GM12892 (cell line): ENCODE measurements at places on chromosomes 2 and 18.

DNA sequence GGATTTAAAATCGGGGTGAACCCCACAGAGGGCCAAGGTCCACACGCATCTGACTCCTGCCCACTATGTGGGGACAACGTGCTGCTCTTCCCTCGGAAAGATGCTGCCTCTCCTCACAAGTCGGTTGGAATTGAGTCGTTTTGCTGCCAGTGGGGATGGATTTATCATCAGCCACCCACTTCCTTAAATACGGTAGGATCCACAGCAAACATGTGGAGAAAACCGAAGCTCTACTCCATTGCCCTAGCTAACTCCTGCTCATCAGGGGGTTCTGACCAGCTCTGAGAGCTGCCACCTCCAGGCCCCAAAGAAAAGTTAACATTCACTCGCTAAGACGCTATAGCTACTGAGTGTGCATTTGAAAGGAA lies 80.9 kb downstream of the CHRNA1 start:
- DNase-seq, result no peak

- DNase-seq, result no peak
Measured at GRCh38 chr2:153222231-153223165, 256.1 kb downstream of the RPRM start.

DNA sequence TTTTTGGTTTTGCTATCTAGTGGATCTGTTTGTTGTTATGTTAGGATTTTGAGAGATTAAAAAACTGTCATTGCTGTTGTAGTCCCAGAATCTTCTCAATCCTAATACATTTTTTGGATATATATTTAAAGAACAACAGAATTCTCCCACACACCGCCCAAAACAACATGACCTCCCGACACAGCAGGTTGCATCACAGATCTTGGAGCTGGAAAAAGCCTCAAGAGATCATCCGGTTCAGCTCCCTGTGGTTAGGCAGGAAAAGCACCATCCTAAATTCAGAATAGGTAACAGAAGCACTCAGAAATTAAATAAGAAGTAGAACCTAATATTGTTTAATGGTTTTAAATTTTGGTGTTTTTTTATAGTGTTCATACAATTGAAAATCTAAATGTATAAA lies 251.4 kb upstream of the STON1 start:
- no peak for DNase-seq

- peak; percentile 50 for DNase-seq
Measured at GRCh38 chr2:17813742-17814473, 2.4 kb upstream of the MSGN1 start.

- DNase-seq, result no peak
Measured at GRCh38 chr18:68267583-68267982, 447.3 kb downstream of the TMX3 start.

DNA sequence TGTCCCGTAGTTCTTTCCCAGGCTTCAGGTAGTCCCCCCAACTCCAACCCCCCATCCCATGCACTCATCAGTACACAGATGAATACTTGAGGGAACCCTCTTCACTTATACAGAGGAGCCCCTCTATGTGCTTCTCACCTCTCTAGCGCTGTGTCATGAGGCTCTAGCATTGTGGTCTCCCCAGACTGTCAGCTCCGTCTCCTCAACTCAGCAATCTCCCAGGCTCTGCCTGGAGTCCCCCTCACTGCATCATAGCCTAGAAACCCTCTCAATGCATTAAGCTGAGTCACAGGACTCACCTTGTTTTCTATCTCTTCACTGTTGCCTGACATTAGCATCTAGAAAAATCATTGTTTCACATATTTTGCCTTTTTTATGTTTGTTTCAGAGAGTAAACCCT lies 20.2 kb upstream of the PRKCE start:
- no peak for DNase-seq

- no peak for DNase-seq
Measured at GRCh38 chr2:22273853-22274252, 1111.1 kb upstream of the KLHL29 start.

DNA sequence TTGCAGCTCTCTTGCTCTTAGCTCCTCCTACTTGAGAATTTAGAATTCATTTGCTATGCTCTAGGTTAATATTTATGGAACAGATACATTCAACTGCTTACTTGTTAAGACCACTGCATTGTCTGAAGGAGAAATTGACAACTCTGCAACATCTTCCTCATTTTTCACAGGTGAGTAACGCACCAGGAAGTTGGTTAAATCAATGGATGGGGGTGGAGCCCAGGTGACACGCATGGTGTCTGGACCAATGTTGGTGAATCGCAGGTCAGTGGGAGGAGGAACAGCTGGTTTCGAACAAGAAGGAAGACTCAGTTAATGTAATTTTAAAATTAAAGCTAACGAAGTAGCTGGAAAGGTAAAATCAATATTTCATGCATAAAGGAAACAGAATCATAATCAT lies 44.3 kb downstream of the FN1 start:
- no peak for DNase-seq

GRCh38 chr2:195721042-195721441 lies 64.0 kb downstream of the SLC39A10 start:
- no peak for DNase-seq

DNA sequence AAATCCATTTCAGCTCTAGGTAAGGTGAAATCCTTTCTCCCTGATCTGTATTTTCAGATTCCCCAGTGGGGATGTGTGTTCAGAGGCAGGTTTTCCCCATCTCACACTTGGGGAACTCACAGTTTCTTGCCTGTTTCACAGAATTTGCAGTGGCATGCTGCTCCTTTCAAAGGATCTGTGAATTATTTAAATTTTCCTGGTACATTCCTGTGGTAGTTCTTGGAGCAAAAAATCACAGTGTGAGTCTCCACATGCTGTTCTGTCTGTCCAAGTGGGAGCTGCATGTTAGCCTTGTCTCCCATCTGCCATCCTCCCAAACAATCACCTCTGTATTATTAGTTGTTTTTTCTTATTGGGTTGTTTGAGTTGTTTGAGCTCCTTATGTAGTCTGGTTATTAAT lies 372.9 kb downstream of the ARL6IP6 start:
- DNase-seq, result no peak

DNA sequence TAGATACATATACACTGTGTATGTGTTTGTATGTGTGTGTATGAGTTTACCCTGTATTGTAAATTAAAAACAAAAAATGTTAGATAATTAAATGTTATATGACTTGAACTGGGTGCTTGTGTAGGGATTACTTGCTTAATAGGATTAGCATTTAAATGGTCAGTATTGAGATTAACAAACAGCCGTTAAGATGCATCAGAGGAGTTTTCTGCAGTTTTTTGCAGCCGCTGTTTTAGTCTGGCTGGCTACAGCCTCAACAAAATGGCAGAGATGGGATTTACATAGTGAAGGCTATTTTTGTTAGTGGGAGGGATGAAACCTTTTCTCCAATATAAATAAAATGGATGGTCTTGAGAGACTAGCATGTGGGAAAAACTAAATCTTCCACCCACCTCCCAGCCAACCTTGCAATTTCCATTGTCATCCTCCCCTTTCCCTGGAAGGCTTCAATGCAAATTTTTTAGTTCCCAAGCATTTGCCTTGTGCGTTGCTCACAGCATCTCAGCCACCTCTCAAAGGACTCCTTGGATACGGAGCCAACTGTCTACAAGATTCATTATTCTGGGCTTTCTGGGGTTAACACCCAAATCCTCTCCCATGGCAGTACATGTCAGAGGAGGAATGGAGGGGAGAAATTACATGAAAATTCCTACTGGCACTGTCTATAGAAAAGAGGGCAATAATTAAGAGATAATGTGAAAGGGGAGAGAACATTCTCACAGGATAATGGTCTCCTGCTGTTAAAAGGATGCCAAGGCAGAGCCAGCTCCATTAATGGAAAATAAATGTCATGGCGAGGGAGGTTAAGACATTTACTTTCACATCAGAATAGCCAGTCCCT lies 351.9 kb downstream of the CDH2 start:
- DNase-seq, result no peak

GRCh38 chr2:72669121-72669520 lies 156.7 kb downstream of the EXOC6B start:
- no peak for DNase-seq

DNA sequence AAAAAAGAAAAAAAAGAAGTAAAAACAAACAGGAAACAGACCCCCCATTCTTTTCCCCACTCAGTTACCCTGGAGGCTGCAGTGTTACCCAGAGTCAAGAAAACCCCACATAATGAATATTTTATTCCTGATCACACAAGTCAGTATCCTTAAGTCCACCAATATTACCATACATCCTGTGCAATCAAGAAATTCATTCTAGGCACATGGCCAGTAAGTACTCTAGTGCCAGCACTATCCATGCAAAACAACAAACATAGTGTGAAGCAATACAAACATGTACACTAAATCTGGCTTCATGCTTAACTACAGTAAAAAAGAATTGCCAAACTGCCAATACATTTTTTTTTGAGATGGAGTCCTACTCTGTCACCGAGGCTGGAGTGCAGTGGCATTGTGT lies 111.6 kb downstream of the FAM168B start:
- DNase-seq, result no peak

GRCh38 chr2:160375037-160375436 lies 118.6 kb downstream of the RBMS1 start:
- DNase-seq, result no peak

- DNase-seq, result no peak
Measured at GRCh38 chr2:233441161-233442027, 87.1 kb downstream of the DGKD start.

DNA sequence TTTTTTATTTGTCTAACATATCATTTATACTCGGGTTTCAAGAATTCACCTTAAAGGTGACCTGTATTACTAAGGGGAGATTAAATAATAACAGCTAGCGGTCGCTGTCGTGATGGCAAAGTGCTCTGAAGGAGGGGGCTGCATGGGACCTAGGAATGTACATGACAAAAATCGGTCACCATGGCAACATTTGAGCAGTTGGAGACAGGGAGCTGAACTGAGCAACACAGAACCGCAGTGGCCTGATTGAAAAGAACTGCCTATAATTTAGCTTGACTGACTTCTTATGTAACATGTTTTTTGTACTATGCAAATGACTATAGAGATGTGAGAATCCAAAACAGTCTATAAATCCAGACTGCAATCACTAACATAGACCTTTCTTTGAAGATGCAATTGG lies 34.3 kb upstream of the EPHA4 start:
- DNase-seq, result no peak

- DNase-seq, result no peak
Measured at GRCh38 chr2:112198780-112199179, 56.1 kb downstream of the ZC3H8 start.

GRCh38 chr2:119438128-119438656 lies 6.5 kb downstream of the TMEM37 start:
- no peak for DNase-seq

DNA sequence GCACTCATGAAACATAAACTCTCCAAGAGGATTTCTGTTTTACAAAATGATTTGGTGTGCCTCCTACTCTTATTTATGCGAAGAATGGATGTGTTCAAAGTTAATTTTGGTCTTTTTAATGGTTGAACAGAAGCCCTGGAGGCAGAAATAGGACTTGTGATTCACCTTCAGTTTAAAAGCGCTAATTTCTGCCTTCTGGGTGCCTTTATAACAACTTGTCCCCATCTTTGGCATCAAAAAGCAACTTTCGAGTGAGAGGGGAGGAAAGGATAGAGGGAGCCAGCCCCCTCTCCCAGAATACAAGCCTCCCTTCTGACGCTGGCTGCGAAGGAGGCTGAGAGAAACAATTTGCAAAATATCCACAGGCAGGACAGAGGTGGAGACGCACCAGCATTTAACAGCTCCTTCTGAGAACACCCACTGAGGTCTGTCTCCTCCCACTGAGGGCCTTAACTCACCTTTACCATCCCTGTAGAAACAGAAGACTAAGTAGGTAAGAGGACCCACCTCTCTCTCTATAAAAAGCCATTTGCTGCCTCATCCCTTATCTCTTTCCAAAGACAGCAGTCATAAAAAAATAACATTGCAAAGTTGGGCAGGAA lies 24.3 kb upstream of the BCL11A start:
- no peak for DNase-seq

DNA sequence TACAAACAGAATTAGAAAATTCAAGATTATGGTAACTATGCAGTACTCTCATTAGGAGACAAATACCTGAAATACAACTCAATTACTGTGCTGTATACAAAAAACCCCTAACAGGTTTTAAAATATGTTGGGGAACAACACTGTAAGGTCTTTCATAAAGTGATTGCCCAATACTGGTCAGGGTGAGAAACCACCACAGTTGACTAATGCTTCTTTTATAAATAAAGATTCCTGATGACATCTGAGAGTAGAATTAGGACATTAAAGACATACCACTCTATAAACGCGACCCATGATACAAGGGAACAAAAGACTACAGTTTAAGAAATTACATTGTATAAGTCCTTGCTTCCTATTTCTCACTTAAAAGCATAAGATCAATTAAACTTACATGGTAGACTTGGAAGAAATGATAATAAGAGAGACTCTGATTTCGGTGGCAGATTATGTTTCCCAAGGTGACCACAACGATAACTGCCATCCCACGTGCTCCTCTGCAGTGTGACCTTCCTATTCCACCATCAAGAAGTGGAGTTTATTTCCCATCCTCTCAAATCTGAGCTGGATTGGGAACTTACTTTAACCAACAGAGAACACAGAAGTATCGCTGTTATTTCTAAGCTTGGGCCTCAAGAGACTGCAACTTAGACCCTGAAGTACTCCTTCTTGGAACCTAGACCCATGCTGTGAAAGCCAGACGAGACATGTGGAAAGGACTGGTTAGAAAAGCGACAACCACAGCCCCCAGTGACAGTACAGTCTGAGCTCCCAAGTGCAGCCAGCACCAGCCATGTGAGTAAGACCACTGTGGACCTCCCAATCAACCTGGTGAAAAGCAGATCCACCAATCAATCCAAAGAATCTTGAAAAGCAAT lies 52.3 kb downstream of the ZNF521 start:
- no peak for DNase-seq

DNA sequence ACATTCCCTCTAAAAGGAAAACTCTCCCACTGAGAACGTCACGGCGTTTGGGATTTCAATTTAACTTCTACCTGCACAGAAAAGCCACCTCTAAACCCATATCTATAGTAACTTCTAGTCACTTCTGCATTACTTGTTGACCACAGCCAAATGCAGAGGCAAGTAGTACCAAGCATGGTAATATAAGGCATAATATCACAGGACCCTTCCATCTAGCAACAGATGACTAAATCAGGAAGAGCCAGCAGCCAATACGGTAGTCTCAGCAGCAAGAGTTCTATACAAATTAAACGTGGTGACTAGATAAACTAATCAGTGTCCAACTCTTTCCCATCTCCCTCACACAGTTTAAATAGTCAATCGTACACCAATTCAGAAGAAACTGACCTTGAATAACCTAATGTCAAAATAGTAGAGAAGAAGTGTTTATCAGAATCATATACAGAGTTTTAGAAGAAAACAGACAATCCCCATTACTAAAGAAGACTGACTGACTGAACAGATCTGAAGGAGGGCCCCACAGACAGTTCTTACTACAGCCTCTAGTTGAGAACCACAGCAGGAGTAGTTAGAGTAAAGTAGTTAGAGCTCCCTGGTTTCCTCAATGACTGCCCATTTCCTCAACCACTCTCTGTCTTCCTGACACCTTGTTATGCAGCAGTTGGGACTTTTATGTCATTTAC lies 30.0 kb downstream of the MEMO1 start:
- peak; percentile 34 for DNase-seq
